ENCODE measurements at places on chromosomes 2 and 18. TPM values are rescaled to one million over a fixed set of nuclear protein-coding genes. Genes with fewer than 3 reads are reported as not detected.

The PDCD1 gene
- polyA plus RNA-seq, result not detected

DNA sequence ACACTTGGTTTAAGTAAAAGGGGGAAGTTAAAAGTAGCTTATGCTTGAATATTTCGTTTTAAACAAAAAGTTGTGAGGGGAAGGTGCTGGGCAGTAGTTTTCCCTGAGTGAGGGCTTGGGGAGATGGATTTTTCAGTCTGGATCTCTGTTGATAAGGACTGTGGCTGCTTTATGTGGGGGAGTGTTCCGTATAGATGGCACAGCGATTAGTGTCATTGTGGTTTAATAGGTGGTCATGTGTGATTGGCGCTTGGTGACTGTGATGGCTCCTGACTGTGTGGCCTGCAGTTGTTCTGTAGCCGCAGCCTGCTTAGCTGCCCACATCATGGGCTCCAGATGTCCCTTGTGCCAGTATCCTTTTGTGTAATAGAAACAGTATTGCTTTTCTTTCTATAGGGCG, 156.2 kb downstream of the WDSUB1 start:
- no peak overlapping the region for H3K27ac ChIP-seq
- no peak for DNase-seq
- no peaks in the 10 kb centered on the region for H3K36me3 ChIP-seq
- peaks cover 24% of the 10 kb centered on the region for H3K4me1 ChIP-seq
- no peak overlapping the region for H3K4me3 ChIP-seq

DNA sequence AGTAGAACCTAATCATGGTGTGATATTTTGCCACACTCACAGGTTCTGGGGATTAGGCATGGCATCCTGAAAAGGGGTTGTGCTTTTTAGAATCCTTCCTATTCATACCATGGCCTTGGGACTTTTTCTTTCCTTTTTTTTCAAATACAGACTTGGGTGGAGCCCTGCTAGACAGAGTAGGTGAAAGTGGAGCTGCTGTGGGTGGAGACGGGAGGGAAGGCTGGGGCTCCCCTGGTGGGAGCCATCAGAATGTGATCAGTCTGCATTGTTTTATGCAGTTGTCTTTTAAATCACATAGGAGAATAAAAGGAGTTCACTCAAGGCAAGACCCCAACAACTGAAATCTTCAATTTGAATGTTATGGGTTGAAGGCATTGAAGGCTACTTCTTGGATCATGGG, 130.2 kb downstream of the VAPA start:
- no peak for DNase-seq
- peaks cover 7% of the 10 kb centered on the region for H3K4me1 ChIP-seq
- no peaks in the 10 kb centered on the region for H3K27me3 ChIP-seq
- no peak overlapping the region for H3K4me3 ChIP-seq
- no peak overlapping the region for H3K27ac ChIP-seq

- H3K27ac ChIP-seq, result no peak overlapping the region
- H3K36me3 ChIP-seq, result peaks cover 48% of the 10 kb centered on the region
- DNase-seq, result peak; percentile 69
- H3K4me3 ChIP-seq, result no peak overlapping the region
These were observed 71.1 kb upstream of the TFCP2L1 start for GRCh38 chr2:121356058-121356640.

GRCh38 chr2:101909760-101910159, 82.0 kb upstream of the IL1R2 start:
- H3K4me1 ChIP-seq, result no peaks in the 10 kb centered on the region
- H3K4me3 ChIP-seq, result no peak overlapping the region
- no peak for DNase-seq
- no peaks in the 10 kb centered on the region for H3K36me3 ChIP-seq
- H3K27me3 ChIP-seq, result no peaks in the 10 kb centered on the region
- no peak overlapping the region for H3K27ac ChIP-seq
